ENCODE measurements at places on chromosomes 4 and X.

DNA sequence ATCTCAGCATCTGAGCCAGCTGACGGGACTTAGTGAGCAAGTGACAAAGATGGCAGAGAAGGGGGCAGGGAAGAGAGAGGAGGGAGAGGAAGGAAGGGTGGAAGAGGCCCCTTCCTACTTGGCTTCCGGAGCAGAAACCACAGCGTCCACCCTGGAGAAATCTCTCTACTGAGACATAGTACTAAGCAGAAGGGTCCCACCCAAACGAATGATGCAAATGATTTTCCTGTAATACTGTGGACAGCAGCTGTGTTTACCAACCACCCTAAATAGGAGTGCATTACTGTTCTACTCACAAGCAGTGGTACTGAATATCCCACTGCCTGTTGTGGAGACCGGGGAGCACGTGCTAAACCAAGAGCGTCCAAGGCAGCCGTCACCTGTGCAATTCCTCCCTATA lies 29.4 kb downstream of the DTHD1 start:
- no peak for DNase-seq

GRCh38 chr4:8180310-8181093 lies 18.6 kb upstream of the SH3TC1 start:
- no peak for DNase-seq

- DNase-seq = no peak
These were observed 155.5 kb downstream of the PDGFRA start for GRCh38 chr4:54384563-54384962.

DNA sequence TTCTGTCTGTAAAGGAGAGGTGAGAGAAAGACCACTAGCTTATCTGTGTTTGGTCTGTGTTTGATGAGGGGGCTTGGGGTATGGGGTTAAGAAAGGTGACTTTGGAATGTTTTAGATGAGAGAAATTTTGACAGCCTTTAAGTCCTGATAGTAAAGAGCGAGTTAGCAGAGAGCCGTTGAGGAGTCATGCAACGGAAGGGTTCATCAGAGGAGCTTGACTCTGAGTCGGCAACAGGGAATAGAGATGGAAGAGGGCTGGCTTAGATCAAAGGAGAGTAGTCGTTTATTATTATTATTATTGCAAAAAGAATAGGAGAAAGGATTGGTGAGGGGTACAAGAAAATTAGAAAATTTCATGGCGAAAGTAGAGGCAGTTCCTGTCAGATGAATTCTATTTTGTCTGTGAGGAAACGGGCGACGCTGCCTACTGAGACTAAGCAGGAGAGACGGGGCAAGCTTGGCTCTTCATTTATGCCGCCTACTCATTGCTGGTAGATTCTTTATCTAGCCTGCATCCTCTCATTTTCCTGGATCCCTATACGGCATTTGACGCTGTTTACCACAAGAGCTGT lies 473 bp upstream of the VAMP7 start:
- DNase-seq = no peak

GRCh38 chr4:72418458-72418857 lies 150.6 kb downstream of the ADAMTS3 start:
- DNase-seq = peak; percentile 76

GRCh38 chr4:104589264-104589868 lies 94.7 kb upstream of the CXXC4 start:
- no peak for DNase-seq

GRCh38 chr4:122716825-122717448 lies 15.6 kb upstream of the BBS12 start:
- no peak for DNase-seq

GRCh38 chr4:24287096-24287495 lies 297.3 kb downstream of the DHX15 start:
- no peak for DNase-seq

DNA sequence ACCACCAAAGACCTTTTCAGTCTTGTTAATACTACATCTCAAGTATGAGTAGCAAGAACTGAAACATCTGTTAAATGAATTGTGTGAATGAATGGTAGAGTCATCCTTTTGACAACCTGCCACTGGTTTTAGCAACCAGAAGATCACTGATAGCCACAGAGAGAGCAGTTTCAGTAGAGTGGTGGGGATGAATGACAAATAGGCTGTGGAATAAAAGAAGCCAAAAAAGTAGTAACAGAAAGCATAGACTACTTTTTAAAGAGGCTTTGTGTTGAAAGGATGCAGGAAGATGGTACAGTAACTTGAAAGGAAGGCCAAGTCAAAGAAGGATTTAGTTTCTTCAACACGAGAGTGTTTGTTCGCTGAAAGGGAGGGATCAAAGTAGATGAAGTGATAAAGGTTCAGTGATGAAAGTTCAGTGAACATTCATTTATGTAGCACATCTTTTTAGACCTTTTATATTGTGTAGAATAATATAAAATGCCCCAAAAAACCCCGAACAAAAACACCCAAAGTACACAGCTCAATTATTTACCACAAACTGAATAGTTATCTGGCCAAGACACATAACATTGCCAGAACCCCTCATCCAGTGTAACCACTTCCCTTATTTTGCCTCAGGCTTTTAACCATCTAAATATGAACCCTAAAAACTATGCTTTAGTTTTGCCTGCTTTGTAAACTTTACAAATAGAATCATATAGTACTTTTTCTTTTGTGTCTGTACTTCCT lies 40.1 kb upstream of the EIF1AX start:
- no peak for DNase-seq

- DNase-seq = no peak
These were observed 249.1 kb downstream of the SPIN4 start for GRCh38 chrX:63101879-63102620.

GRCh38 chr4:77203380-77204197 lies 46.6 kb downstream of the CCNG2 start:
- DNase-seq = peak; percentile 66

- no peak for DNase-seq
These were observed 26.9 kb upstream of the HPSE start for GRCh38 chr4:83361416-83362103.

DNA sequence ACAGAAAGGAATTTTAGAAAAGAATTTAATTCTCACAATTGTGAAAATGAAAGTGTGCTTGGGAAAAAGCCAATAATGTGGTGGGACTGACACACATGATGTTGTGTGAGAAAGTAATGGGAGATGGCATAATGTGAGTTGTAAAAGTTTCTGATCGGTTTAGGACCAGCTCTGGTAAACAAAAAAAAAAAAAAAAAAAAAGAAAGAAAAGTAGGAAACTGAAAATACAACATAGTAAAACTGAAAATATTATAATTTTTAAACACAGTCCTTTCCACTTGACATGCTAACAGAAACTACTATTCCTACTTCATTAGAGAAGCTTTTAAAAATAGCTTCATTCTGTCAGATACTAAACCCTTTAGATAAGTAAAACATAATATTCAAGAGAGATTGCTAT lies 28.2 kb downstream of the RAP1GDS1 start:
- DNase-seq = no peak

DNA sequence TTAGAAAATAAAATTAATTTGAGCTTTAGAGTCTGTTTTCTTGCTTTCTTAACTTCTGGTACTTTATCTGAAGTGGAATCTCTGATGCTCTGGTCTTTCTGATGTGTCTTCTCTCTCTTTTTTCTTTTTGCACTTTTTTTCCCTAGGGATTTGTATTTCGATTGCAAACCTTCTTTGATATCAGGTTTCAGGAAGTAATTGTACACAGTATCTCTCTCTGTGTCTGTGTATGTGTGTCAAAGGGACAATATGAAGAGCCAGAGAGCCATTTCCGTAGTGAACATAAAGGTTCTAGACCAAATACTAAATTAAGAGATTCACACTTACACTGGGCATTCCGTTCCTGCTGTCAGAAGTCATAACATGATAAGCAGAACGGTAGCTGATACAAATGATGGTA lies 325.0 kb downstream of the PCDH7 start:
- no peak for DNase-seq

- no peak for DNase-seq
These were observed 371.0 kb downstream of the CCSER1 start for GRCh38 chr4:90498175-90498574.

DNA sequence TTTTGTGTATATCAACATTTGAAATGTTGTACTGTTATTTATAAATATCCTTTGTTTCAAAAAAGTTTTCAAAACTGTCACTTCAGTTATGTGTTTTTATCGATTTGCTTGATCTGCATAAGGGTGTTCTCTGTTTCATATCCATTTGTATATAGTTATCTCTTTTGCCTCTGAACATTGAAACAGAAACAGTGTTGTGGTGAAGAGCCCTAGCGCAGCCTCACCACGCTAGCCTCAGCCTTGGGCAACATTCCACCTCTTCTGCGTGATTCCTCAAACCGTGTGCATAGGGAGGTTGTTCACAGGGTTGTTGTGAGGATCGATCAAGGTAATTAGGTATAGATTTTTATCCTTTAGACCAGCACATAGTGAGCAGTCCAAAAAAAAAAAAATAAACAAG lies 287.0 kb upstream of the GALNT7 start:
- DNase-seq = no peak

GRCh38 chrX:96481831-96482230 lies 202.8 kb upstream of the DIAPH2 start:
- DNase-seq = no peak

DNA sequence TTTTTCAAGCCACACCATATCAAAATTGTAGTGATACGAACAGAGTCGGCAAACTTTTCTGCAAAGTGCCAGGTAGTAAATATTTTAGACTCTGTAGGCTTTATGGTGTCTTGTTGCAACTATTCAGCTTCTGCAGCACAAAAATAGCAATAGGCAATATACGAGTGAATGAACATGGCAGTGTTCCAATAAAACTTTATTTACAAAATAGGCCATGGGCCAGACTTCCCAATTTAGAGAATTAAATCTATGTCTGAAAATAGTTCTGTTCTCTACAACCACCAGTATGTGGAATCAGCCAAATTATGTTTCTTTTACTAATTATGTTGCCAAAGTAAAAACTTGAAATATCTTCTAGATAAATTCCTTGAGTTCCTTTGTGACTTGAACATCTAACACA lies 56.5 kb downstream of the NCAPG start:
- DNase-seq = no peak

GRCh38 chr4:32148111-32148666 lies 1428.0 kb downstream of the PCDH7 start:
- no peak for DNase-seq

GRCh38 chrX:9110808-9111207 lies 76.9 kb upstream of the FAM9B start:
- DNase-seq = no peak

- no peak for DNase-seq
These were observed 247.1 kb upstream of the PITX2 start for GRCh38 chr4:110869862-110870572.

GRCh38 chr4:123386609-123387008 lies 10.0 kb upstream of the SPRY1 start:
- DNase-seq = no peak
